ENCODE measurements at places on chromosomes 3 and 15.
A peak's percentile ranks its signal among the peaks of the same experiment; 100 is the strongest.

- no peak for DNase-seq
Observed at GRCh38 chr3:153090973-153091372, 71.1 kb upstream of the RAP2B start.

DNA sequence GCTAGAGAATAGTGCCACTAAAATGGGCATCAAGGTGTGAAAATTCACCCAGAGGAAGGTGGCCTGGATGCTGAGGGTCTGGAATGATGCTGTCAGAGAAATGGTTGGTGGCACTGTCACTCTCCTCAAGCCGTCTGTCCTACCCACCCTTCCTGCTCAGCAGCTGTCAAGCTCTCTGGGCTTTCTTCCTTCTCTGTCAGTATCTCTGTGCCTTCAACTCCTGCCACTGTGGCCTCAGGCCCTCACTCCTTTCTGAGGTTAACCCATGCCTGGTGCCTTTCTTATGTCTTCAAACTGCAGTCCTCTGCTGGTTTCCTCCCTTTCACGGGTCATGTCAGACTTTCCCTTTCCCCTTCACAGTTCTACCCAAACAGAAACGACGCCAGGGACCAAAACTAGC lies 4.4 kb downstream of the MYO5C start:
- DNase-seq: no peak

DNA sequence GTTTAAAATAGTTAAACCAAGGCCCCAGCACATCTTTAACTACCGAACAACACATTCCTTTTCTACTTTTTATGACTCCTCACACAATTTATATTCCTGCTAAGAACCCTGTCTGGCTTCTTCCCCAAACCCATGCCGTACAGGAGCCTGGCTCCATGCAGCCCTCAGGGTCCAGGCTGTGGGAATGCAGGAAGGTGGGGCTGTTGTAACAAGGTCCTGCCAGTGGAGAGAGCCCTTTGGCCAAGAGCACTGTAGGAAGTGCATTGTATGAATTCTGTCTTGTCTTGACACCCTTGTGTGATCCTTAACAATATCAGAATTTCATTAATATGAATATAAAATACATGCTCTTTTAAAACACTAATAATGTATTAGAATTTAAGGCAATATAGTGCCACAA lies 563.8 kb downstream of the TBL1XR1 start:
- DNase-seq: no peak

DNA sequence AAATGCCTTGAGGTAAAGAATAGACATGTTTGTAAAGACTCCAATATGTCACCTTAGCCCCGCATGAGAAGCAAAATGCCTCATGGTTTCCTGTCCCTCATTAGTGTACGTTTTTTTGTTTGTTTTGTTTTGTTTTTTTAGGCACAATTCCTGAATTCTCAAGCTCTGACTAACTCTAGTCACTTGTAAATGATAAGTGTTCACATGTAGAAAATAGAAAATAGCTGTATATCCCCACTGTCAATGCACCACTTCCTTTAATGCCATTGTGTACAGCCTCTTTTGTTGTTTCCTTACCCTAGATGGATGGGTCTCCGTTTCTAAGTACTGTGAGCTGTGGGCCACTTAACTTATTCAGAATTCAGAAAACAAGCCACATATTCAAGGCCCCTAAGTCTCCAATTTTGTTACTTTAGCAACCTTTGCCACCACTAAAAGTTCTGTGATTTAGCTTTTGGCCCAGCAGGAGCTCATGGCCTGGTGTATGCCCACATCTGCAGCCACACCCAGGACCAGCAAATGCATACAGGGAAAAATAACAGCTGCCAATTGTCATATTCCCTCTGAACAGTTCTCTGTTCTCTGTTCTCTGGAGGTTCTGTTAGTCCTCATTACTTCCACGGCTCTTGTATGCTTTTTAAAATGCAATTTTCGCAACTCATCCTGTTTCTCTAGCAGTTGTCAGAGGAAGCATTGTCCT lies 655.5 kb downstream of the GBE1 start:
- no peak for DNase-seq

GRCh38 chr3:122214711-122215110 lies 31.2 kb downstream of the CASR start:
- DNase-seq: no peak

- DNase-seq: no peak
Observed at GRCh38 chr15:29822100-29822683, at the start of gene TJP1. Gene TJP1 (minus strand): TSS chr15:29822468. CDS start chr15:29822028, 440 bp downstream.

- DNase-seq: no peak
Observed at GRCh38 chr3:35484929-35485530, 154.3 kb upstream of the ARPP21 start.

DNA sequence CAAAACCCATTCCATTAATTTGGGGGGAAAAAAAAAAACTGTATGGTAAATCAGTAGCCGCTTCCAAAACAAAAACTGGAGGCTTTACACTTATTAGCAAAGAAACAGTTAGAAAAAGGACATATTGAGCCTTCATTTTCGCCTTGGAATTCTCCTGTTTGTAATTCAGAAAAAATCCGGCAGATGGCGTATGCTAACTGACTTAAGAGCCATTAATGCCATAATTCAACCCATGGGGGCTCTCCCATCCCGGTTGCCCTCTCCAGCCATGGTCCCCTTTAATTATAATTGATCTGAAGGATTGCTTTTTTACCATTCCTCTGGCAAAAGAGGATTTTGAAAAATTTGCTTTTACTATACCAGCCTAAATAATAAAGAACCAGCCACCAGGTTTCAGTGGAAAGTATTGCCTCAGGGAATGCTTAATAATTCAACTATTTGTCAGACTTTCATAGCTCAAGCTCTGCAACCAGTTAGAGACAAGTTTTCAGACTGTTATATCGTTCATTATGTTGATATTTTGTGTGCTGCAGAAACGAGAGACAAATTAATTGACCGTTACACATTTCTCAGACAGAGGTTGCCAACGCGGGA lies 9.4 kb upstream of the RPL24 start:
- peak; percentile 49 for DNase-seq

DNA sequence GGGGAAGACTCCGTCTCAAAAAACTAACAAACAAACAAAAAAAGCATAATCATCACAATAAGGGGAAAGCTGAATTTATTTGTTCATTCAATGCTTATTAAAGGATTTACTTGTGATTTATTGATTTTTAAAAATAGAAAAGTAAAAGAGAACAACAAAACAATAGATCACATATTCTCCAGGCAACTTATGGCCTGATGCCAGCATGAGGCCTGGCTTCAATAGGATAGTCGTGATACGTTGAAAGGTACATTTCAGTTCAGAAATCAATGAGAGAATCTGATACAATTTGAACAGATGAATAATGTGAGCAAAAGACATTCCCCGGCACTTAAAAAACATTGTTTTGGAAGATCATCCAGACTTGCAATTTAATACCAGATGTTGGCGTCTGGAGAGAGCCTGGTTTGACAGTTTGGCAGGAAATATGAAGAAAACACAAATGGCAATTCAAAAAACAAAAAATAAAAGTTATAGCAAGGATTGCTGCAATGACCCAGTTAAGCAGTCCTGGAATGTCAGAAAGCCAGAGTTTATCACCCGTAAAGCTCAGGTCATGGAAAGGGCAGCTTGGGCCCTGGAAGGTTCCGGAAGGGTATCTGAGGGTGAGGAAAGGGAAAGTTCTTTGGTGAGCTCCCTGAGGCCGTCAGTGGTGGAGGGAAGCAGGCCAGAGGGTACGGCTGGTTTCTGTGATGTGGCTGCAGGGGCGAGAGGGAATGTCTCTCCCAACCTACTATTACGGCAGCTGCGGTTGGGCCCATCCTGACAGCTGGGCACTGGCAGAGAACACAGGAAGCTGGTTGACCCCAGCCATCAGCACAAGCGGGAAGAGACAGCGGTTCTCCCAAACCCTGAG lies 230.2 kb upstream of the HES1 start:
- DNase-seq: no peak

DNA sequence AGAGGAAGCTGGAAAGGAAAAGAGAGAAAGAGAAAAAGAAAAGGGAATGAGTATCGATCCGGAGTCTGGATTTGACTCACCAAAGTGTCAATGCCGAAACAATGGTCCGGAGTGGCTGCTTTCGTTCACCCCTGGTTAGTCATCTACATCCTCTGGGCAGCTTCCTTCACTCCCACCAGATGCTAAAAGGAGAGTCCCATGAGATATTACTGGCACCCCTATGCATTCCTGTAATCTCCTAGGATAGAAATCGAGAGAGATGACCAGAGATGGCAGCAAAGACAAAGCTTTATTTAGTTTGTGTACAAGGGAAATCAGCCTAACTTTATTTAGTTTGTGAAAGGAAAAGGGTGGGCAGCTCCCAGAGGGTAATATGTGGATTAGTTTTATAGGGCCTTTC lies 622.2 kb downstream of the ZPLD1 start:
- DNase-seq: no peak

DNA sequence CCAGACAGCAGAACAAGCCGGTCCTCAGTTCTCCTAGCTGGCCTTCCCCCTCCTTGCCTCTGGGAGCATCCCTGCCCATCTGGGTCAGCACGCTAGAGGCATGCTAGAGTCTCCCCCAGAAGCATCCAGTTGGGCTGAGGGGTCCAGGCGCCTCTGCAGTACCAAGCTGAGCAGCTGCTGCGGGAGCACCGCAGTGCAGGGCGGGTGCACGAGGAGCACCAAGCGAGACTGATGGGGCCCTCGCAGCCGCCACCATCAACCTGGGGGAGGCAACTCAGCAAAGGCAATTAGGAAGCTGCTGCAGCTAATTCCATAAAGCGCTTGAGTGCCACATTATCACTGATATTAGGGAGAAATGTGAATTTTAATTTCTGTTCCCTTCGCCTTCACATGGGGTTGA lies 12.4 kb downstream of the CACNA2D3 start:
- no peak for DNase-seq

DNA sequence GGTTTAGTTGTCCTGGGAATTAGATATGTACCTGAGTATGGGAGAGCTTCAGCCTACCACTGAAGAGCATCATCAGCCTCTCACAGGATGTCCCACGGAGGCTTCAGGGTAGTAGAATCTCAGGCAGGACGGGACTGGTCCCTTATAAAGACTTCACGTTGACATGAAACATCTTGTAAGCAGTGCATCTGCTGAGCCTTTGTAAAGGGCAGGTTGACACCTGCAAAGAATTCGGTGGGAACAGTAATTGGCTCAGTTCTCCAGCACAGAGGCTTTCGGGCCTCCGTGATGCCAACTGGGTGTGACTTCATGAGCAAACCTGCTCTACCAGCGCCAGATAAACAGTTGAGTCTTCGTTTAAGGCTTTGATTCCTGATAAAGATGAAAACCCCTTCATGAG lies 26.9 kb upstream of the AVEN start:
- DNase-seq: no peak

- no peak for DNase-seq
Observed at GRCh38 chr3:61666615-61667330, 105.4 kb downstream of the PTPRG start.

GRCh38 chr15:93917181-93917580 lies 314.2 kb upstream of the MCTP2 start:
- no peak for DNase-seq

DNA sequence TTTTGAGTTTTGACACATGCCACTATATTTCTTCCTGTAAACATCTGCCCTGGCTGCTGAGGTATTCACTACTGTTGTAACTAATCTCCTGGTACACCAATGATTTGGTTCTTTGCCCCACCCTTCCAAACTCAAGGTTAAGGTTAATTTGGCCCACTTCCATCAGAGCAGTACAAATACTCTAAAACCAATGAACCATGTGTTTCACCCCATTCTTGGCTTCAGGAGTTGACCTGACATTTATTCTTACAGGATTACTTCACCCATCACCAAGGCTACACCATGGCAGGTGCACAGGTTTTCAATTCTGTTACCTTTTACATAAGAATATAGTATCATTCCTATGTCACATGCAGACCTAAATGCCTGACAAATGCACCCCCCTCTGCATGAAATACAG lies 1179.9 kb downstream of the ZPLD1 start:
- DNase-seq: no peak

DNA sequence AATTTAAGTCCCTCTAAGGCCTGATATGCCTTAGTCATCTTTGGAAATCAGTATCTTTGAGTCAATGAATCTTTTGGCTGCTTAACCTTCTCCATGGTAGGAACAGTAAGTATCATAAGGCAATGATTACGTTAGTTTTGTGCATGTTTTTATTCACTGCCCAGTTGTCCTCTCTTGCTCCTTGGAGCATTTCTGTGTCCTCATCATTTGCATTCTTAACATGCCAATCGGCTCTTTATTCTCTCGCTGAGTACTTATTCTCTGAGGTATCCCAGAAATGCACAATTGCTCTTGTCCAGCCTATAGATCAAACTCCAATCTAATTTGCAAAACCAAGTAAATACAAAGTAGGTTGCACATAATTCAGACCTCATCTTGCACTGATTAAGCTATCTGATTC lies 405.0 kb upstream of the IL12A start:
- no peak for DNase-seq

- no peak for DNase-seq
Observed at GRCh38 chr3:111668888-111669488, 73.8 kb upstream of the ZBED2 start.

DNA sequence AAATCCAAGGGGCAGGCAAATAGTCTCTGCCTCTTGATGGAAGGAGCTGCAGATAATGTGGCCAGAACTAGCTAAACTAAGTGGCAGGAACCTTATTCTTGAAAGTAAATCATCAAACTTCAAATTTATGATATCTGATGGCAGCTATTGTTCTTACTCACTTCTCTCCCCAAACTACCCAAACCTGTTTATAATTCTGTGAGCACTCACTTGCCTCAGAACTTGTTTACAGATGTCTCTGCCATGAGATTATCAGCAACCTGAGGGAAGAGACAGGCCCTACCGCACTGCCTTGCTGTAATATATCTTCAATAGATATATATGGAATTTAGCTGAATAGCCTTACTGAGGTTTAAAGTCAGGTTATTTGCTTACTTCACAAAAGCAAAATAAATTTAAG lies 2.2 kb upstream of the B3GALNT1 start:
- no peak for DNase-seq

DNA sequence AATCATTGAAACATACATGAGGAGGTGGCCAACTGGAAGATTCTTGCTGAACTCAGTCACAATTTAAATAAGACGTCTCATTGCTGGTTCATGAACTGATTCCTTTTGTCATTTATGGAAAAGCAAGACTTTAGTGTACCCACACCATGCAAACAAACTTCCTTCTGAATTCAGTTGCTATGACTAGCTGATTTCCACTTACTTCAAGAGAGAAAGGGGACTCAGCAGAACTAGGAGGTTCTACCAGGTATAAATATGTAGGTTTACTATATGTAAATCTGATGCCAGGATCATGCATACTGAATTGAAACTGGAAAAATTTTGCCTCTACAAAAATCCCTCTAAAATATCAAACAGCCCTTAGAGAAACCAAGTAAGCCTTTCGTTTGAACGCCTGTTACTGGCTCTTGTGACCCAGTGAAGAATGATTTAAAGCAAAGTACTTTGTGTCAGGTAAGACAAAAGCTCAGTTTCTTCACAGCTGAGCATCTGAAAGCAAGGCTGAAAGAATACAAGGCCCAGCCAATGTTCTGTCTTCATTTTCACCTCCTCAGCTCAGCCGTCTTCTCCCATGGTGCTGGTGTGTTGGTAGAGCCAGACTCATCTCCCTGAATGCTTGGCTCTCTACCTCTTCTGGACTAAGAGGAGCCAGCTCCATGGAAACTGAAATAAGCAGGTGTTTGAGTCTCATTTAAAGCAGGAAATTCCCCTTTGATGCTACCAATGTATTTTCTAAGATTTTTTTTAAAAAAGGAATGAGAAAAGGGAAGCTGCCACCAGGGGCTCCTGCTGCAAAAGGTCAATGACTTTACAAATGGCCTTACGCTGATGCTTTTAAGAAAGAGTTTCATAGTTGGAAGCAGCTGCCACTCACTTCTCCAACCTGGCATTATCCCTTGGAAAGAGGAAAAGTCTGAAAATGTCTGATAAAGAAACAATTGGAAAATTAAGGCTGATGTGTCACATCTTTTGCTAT lies 301.6 kb downstream of the EFHB start:
- no peak for DNase-seq

All from stimulated activated naive CD8-positive, alpha-beta T cell treated with anti-CD3 and anti-CD28 coated beads, Interleukin-15, Interleukin-2, amounts not matched to agents 100 U/mL and 50 U/mL, for 24 hours (primary cell).